ENCODE measurements at places on chromosomes 11 and 22. TPM values are rescaled to one million over a fixed set of nuclear protein-coding genes. Genes with fewer than 3 reads are reported as not detected.

DNA sequence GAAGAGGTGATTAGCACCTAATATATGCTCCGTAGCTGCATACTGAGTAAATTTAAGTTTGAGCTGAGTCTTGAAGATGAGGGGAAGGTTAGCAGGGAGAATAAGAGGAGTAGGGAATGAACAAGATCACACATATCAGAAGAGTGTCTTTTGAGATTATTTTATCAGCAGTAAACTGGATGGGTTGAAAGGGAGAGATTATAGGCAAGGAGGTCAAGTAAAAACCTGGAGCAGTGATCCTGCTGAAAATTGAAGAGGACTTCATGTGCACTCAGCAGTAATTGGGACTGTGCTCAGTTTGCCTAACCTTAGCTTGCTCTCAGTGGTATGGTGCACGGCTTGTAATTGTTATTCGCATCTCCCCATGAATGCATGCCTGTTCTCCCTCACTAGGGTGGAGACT is 79.5 kb upstream of the PICALM start:
- no peak for DNase-seq

GRCh38 chr22:44071781-44072326 is 47.8 kb downstream of the PARVB start:
- DNase-seq = no peak

Gene MB
- total RNA-seq = not detected

DNA sequence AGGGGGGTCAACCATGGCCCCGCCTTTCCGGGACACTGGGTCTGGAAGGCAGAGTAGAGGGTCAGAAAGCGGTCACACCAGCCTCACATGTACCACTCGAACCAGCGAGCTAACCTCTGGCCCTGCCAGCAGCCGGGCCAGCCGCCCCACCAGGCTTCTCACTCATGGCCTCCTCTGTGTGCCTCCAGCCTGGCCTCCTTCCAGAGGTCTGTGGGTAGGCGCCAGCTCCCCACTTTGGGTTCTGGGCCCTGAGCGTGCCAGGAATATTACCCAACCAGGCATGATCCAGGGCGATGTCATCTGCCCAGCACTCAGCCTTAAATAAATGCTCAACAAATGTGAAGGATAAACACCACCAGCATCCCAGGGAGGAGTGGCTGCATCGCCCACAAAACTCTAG is 5.8 kb downstream of the SCUBE1 start:
- DNase-seq = no peak

- no peak for DNase-seq
Measured at GRCh38 chr22:43392385-43392989, 19.3 kb upstream of the MPPED1 start.

Gene NXPE1
- total RNA-seq = not detected
